GOT3 (cell line): ENCODE measurements at places on chromosomes 6 and 20.
A peak's percentile ranks its signal among the peaks of the same experiment; 100 is the strongest.

DNA sequence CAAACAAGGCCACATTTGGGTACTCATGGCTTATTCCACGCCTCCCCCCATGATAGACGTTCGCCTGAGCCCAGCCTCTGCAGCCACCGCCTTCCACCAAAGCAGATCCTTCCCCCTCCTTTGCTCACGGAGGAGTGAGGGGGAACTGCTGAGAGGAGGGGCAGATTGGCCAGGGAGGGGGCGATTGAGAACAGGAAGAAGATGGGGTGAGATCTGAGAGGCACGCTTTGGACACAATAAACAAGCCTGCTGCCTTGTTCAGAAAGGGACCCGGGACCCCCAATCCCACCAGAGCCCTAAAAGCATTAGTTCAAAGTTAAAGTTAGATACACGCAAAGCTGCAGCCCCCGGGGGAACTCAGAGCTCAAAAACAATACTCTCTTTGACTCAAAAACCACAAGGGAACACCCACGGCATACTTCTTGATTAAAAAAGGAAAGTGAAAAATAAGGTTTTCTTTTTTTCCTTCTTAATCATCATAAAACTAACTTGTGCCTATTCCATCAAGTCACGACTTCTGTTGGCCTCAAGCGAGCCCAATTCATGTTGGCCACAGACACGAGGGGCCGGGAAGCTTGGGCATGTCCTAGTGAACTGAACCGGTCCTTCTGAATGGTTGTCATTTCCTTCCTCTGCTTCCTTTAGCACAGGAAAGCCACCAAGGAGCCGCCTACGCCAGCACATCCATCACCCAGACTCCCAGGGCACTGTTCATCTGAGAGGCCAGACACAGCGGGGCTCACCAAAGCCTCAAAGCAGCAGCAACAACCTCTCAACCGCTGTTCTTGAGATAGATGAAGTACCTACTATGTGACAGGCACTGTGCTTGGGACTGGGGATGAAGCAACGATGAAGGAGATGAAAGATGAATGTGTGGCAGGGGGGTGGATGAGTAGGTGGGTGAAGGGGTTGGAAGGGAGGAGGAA lies 44.7 kb downstream of the NFATC2 start:
- DNase-seq, result no peak

DNA sequence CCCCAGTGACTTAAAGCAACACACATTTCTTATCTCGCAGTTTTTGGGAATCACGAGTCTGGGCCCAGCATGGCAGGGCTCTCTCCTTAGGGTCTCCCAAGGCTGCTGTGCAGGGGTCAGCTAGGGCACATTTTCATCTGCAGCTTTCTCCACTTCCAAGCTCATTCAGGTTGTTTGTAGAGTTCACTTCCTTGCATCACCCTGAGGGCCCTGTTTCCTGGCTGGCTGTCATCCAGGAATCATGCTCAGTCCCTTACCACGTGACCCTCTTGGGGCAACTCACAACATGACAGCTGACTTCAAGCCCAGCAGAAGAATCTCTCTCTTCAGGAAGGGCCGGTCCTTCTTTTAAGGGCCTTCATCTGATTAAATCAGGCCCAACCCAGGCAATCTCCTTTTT lies 21.3 kb downstream of the SNAP25 start:
- DNase-seq, result no peak

GRCh38 chr20:41587956-41588355 lies 30.2 kb downstream of the CHD6 start:
- no peak for DNase-seq

DNA sequence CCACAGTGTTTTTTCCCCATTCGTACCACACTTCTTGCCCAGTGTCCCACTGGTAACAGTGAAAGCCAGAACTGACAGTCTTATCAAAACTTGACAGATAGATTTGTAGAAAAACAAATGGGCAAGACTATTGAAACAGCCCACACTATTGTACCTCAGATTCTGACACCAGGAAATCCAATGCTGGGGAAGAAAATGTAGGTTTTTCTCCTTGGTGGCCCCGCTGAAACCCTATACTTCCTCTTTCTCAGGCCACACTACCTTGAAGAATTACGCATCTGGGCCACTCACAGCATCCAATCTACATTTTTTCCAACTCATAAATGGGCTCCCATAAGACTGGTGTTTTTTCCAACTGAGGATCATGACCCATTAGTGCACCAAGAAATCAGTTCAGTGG lies 90.9 kb upstream of the HDDC2 start:
- DNase-seq, result no peak

- no peak for DNase-seq
Measured at GRCh38 chr6:22149096-22149495, 147.7 kb downstream of the PRL start.

DNA sequence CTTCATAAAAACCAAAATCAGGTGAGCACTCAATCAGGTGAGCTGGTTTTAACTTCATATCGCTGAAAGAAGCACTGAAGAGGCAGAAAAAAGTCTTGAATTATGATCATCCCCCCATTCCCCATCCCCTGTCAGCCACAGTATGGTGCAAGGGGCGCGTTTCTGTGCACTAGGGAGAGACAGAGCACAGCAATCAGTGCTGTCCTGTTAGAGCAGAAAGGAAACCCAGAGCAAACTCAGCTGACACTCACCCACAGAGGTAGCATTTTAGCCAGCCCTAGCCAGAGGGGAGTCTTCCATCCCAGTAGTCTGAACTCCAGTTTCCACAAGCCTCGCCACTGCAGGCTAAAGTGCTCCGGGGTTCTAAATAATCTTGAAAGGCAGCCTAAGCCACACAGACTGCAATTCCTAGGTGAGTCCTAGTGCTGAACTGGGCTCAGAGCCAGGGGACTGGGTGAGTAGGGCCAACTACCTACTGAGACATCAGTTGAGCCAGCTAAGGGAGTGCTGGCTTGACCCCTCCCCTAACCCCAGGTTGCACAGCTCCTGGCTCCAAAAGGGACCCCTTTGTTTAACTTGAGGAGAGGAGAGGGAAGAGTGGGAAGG lies 1352.6 kb upstream of the GJE1 start:
- no peak for DNase-seq

DNA sequence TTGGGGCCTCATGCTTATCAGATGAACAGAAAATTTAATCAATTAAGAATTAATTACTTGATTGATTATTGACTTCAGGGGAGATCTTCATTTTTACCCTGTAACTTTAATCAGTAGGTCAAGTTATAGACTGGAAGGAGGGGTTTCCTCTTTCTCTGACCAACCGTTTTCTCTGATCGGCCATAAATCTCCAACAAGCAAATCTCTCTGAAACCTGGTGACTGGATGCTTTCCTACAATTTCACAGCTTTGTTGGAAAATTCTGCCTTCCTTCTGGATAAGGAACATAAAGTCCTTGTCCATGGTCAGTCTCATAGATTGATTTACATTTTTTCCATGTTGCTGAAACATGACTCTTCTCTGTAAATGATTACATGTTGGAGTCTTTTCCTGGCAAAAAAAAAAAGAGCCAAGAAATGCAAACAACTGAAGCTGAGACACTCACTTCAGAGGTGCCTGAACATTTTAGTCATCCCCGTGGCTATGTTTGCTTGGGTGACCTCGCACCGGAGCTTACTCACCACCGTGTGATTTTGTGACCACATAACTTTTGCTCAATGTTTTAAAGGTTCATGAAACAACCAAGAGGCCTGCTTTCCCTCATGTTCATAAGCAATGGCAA lies 31.0 kb downstream of the IRF4 start:
- DNase-seq, result peak; percentile 33

GRCh38 chr20:54255157-54255556 lies 47.3 kb downstream of the PFDN4 start:
- no peak for DNase-seq

- DNase-seq, result no peak
Measured at GRCh38 chr20:33180169-33180568, 12.2 kb downstream of the BPIFA2 start.

DNA sequence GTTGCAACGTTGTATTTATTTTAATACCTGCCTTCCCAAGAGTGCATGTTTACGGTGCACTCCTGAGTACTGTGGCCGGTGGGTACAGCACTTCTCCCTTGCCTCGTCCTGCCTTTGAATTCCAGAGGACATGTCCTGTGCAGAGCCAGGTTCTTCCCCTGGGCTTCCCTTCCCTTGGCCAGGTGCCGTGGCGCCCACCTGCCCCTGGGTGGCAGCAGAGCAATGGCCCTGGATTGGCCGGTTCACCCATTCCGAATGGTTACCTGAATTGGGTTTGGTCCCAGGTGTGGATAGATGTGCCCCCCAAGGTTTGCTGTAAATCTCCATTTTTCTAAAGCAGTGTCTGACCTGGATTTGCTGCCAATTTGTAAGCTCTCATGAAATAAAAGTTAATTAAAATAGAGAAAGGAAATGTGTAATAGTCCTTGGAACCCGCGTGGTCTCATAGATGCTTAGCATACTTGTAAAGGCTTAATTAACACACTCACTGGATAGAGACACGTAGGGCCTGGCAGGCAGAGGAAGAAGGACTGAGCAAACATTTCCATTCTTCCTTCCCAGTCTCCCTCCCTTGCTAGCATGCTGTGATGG lies 40.6 kb downstream of the DTD1 start:
- no peak for DNase-seq
